ENCODE measurements at places on chromosomes 11 and 22.

GRCh38 chr22:28557184-28557583, 122.5 kb downstream of the TTC28 start:
- DNase-seq: no peak

GRCh38 chr11:2200536-2200935, 28.9 kb upstream of the TH start:
- no peak for DNase-seq

DNA sequence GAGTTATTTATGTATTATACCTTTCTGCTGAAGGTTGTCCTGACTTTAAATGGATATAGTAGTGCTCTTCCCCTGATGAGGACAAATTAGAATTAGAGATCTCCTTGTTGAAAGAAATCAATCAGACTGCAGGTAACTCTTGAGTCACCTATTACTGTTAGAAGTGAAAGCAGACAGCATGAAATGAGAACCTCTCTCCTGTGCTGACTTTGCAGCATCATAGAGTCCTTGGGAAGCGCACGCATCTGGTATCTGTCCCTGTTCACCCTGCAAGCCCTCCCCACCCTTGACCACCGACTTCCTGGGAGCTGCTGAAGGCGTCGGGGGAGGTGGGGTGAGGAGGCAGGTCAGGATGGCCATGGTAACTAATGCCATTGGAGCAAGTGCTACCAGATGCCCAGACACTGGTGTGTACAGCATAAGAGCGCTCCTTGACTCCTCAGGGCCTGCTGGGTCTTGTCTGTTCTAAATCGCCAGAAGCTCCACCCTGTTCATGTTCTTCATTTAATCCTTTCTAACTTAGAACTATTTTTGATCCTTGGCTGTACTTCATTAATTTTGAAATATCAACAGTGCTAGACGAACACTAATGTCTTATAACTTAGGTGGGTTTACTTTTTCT, 143.9 kb downstream of the WNT7B start:
- DNase-seq: no peak

- no peak for DNase-seq
These were observed 261.1 kb upstream of the ANO3 start for GRCh38 chr11:26070714-26071380.

- DNase-seq: no peak
These were observed 399.4 kb downstream of the LUZP2 start for GRCh38 chr11:24896118-24896835.

DNA sequence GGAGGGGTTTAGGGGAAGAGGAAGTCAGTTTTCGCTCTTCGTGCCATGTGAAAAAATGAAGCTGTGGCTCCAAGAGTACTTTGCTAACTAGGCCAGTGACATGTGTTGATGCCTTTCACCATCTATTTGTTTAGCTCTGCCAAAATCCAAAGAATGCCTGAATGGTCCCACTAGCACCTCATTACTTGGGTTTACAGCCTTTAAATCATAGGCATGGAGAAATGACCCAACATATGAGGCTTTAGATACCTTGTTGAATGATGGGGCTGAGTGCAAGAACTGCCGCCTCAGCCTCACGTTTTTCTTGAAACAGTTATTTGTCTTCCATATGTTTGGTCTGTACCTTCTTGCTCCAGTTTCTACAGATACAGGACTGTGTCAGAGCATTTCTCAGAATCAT, 8.3 kb downstream of the RBM4 start:
- DNase-seq: no peak

GRCh38 chr11:56700242-56700913, 1.5 kb downstream of the OR9G1 start:
- DNase-seq: no peak

DNA sequence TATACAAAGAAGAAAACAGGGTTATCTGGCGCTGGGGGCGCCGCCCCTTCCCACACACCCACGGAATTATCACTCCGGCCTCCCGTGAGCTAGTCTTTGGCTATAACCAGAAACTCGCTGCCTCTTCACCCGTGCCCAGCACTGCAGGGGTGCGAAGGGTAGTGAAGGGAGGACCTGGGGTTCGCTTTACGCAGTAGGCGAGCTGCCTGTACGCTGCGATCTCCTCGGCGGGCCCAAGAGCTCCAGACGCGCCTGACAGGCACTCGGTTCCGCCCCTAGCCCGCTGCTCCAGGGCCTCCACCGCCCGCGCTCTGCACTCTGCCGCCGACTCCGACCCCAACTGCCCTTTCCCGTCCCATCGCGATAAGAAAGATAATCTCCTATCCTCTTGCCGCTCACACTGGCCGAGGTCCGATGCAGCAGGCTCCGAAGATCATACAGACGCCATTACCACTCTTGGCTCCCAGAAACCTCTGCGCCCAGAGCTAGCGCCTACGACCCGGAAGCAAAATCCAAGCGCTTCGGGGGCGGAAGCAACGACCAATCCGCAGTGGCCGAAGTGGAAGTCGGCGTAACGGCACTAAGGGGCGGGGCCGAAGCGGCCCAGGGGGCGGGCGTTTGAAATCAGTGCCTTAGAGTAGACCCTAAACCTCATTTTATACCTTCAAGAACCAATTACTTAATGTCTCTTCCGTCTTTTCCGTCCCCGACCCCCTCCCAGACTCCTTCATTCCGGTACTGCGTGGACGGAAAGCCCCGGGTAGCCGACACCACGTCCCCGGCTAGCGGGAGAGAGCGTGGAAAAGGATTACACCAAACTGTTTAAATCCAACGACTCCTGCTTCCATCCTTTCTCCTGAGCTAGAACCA, at the start of the genes CWC15 and KDM4D:
TSS of gene CWC15 (minus strand) at position 458 of the 870 bp plus-strand sequence. CDS start 1,371 bp downstream, outside the sequence.
TSS of gene KDM4D (plus strand) at position 611 of the 870 bp plus-strand sequence. CDS start 23,664 bp downstream, outside the sequence.
- DNase-seq: peak; percentile 71

DNA sequence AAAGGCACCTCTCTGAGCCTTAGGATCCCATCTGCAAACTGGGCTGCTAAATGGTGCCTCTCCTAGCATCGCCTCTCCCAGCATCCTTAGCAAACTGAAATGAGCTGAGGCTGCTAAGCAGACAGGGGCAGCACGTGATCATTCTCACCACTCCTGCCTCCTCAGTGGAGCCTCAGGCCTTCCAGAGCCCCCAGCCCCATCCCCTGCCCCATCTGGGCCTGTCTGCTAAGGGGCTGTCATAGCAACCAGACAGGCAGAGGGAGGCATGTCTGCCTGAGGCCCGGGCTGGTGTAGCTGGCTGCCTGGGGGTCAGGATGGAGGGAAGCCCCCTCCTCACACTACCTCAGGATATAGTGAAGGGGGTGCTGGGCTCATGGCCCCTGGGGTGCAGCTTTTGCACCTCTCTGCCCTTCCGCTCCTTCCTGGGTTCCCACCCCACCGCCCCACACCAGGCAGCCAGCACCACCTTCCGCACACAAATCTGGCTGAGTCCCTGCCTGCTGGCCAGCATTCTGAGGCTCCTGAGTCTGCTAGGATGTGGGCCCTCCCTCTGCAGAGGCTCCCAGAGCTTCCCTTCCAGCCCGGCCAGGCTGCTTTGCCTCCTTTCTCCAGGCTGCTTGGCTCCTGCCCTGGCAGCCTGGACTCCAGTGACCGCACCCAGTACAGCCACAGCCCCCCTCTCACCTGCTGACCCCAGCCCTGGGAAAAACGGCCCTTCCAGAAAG, 47.5 kb upstream of the TTLL12 start:
- no peak for DNase-seq

DNA sequence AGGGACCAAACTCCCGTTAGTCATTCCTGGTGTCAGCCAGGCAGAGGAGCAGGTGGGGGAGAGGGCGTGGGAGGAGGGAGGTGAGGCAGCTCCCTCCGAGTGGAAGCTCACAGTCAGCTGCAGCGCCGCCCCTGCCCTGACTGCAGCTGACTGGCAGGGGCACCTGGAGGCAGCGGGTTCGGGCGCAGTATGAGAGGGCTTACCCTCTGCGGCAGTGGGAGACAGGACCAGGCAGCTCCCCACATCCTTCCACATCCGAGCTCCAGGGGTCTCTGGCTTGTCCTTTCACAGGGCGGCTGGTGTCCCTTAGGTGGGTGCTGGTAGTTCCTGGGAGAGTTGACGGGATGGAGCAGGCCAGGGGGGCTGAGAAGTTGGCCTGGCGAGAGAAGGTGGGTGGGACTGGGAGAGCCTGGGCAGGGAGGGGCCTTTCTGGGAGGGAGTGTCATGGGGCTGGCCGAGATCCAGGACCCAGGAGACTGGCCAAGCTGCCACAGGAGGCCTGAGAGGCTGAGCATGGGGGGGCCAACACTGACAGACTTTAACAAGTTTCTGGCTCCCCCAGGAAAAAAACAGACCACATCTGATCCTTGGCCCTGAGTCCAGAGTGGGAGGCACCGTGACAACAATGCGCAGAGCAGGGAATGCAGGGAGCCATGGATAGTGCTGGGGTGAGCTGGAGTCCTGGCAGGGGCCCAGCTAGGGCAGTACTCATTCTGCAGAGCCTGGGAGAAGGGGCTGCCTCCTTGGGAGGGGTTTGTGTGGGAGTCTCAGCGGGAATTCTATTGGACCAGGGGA, 4.9 kb downstream of the ADORA2A start:
- no peak for DNase-seq

DNA sequence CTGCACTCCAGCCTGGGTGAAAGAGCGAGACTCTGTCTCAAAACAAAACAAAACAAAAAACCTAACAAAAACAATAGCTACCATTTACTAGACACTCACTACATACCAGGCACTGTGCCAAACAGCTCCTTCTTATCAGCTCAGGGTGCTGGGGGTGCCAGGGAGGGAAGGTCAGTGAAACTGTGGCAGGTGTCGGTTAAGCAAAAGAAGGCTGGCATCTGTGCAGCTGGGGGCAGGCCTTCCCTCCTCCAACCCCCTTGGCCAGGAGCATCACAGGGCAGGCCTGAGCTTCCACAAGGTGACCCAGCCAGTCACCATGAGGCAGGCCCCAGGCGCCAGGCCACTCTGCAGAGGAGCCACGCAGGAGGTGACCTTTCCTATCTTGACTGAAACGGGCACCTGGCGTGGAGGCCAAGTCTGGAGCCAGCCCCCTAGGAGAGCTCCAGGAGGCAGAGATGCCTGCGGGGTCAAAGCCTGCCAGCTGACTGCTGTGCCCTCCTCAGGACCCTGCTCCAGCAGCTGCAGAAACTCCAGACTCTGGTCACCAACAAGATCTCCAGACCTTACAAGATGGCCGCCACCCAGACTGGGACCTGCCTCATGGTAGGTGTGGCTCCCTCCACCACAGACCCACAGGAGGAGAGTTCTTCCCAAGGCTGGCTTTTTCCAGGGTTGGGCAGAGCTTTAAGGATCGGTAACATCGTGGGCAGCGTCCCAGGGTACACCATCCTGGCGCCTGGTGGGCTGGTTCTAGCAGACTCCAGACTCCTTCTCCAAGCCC, 31.3 kb upstream of the DGKZ start:
- DNase-seq: no peak

GRCh38 chr11:29351301-29351873, 665.4 kb downstream of the KCNA4 start:
- no peak for DNase-seq

- no peak for DNase-seq
These were observed 115.0 kb downstream of the CACNA1I start for GRCh38 chr22:39685336-39686177.

All from kidney epithelial cell (primary cell).